Astrocyte of the spinal cord (primary cell): ENCODE measurements at places on chromosomes 3 and 15.
A peak's percentile ranks its signal among the peaks of the same experiment; 100 is the strongest.

GRCh38 chr15:90287946-90288345 is 22.5 kb downstream of the NGRN start:
- DNase-seq: no peak

GRCh38 chr3:161444694-161445077 is 51.9 kb upstream of the OTOL1 start:
- DNase-seq: peak; percentile 68

GRCh38 chr15:67085237-67085817 is 19.9 kb downstream of the SMAD3 start:
- no peak for DNase-seq

DNA sequence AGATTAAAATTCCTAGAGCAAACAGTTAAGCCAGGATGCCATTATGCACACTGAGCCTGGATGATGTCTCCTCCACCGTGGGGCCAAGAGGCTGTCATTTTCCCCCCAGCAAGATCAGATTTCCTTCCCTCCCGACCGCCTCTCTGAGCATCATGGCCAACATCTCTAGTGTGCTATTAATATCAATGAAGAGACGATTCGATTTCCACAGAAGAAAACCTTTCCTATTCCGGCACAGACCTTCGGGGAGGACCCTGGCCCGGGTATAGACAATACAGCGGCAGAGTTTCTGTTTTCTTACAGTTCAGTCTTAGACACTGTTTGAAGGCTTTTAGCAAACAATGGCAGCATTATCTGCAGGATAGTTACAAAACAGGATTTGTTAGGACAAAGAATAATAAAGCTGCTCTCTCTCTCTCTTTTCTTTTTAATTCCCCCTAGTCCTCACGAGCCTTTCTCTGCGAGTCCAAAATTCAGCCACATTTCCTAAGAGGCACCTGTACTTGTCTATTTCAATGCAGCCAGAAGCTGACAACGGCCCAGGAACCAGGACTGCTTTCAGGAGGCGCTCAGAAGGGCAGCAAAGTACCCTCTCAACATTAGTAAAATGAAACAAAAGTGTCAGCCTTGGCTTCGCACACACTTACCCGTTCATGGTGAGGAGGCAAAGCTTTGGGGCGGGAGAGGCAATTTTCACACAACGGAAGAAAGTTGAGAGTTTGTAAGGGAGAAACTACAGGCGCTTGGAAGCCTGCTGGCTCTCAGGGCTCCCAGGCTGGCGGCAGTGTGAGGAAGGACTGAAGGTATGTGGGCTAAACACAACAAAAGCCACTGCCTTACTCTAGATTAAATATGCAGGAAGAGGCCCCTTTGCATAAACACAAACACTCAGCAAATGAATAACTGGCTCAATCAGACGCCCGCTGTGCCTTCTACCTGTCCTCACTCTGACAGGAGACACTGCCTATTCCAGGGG is 278.0 kb downstream of the FOXP1 start:
- DNase-seq: peak; percentile 62

DNA sequence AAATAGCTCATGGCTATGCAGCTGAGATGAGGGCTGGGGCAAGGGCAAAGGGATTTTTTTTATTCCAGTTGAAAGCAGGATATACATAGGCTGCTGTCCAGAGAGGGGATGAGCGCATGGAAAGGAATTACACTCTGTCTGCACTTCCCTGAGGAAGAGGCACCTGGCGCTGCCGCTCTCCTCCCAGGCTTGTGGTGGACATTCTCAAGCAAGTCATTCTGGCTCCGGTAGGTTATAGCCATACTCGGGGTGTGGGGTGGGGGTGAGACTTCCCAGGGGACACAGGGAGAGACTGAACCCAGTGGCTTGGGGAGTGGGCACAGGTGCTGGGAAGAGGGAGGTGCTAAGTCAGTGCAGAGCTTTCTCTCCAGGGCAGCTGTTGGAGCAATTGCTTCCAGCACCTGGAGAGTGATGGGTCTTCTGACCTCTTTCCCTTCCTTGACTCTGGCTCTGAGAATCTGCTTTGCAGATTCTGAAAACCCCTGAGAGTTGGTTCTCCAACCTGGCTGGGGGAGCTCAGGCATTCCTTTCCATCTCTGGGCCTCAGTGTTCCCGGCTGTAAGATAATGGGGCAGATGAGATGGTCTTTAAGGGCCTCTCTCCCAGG is 24.3 kb downstream of the CYP8B1 start:
- DNase-seq: no peak

DNA sequence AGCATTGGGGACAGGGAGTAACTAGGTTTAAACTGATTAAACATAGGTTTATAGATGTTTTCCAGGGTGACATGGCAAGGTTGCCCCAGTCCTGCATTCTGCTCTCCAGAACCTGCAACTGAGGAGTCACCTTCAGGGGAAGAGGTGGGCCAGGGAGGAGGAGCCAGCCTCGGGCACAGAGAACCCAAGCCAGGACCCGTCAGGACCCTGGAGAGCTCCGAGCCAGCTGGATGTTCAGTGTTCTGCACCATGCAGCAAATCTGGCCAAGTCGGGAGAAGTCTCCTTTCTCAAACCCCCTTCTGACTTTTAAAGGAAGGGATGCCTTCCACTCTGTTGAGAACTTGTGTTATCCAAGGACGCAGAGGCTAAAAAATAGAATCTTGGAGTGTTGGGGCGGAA is 62.1 kb upstream of the SLC6A11 start:
- DNase-seq: peak; percentile 31
